ENCODE measurements at places on chromosomes 1 and 21.
A peak's percentile ranks its signal among the peaks of the same experiment; 100 is the strongest.

- DNase-seq = no peak
Measured at GRCh38 chr1:26553942-26554682, 24.6 kb downstream of the RPS6KA1 start.

- DNase-seq = peak; percentile 60
Measured at GRCh38 chr1:168288311-168289052, 7.8 kb downstream of the TBX19 start.

DNA sequence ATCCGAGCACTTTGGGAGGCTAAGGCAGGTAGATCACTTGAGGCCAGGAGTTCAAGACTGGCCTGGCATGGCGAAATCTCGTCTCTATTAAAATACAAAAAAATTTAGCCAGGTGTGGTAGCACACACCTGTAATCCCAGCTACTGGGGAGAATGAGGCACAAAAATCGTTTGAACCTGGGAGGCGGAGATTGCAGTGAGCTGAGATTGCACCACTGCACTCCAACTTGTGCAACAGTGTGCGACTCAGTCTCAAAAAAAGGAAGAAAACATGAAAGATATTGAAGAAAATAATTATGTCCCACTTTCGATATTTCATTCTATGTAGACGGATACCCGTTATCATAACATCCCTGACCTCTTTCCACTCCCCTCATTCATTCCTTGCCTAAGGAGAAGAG lies 19.2 kb downstream of the TUT4 start:
- DNase-seq = no peak

- DNase-seq = no peak
Measured at GRCh38 chr1:12770620-12771019, 2.9 kb upstream of the PRAMEF12 start.

- DNase-seq = peak; percentile 80
Measured at GRCh38 chr1:112533029-112533428, 24.3 kb downstream of the WNT2B start.

DNA sequence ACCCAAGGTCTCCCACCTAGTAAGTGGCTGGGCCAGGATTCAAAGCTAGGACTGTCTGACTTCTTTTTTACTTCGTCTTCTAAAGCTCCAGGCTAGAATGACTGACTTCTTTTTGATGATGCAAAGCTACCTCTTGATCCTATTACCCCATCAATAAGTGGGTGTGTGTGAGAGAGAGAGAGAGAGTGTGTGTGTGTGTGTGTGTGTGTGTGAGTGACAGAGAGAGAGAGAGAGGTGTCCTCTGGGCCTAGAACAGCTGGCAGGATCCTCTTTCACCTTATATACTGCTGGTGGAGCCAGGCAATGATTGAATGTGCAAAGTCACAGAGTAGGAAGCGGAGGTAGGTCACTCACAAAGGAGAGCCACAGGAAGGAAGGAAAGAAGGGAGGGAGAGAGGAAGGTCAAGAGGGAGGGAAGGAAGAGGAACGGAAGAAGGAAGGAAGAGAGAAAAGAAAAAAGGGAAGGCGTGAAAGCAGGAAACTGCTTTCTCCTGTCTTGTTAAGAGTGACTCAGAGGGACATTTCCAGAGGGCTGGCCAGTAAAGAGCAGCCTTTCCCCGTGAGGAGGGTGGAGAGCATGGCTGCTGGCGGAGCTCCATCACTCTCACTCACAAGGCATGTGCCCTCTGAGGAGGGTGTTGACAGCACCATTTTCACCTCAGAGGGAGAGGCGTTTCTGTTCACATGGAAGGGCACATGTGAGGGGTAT lies 68.9 kb downstream of the CDC7 start:
- peak; percentile 99 for DNase-seq

- DNase-seq = no peak
Measured at GRCh38 chr1:48251323-48251722, 28.8 kb downstream of the SLC5A9 start.

DNA sequence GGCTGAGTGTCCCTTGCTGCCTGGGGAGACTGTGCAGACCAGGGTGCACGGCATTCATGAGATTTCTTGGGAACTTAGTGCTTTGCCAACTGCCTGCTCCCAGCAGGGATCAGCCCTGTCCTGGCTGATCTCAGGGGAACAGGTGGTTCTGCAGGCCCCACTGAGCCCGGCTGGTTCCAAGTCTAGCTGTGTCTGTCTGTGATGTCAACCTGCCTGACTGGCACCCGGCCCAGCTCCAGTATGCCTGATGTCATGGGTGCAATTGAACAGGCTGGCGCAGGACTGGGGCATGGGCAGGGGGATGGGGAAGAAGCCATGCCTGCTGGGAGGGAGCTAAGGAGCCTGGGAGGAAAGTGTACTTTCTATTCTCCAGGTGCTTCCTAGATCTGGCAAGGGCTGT lies 227.1 kb downstream of the GRIK3 start:
- no peak for DNase-seq

DNA sequence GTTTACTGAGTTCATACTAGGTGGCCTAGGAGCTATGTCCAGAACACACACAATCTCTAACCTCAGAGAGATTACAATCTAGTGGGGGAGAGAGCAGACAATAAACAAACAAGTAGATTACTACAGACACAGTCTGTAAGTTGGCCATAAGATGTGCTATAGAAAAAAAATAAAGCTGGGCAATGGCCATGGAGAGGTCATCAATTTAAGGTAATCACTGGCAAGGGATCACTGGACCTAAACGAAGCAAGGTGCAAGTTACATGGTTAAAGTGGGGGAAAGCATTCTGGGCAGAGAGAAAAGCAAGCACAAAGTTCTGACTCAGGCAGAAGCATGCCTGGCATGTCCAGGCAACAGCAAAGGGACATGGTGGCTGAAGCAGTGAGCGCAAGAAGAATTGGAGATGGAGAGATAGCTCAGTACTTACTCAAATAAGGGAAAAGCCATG lies 147.0 kb downstream of the RERE start:
- peak; percentile 58 for DNase-seq

DNA sequence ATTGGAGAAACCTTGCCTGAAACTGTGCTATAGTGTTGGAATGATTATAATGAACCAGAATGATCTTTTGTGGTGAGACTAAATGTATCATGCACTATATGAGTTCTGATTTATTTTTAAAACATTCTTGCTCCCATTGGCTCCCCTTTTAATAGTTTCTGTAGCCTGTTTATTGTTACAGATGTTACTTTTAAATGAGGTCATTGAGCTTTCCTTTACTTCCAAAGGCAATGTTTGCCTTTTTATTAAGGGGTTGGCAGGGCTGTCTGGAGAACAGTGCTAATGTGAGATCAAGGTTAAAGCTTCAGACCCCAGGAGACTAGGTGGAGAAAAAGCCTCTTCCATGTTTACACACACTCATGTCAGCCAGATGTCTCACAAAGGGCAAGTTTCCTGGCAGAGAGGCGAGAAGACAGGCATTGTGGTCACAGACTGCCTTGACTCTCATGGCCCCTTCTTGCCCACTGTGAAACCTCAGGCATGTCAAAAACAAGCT lies 120.6 kb upstream of the RAVER2 start:
- peak; percentile 43 for DNase-seq

- DNase-seq = peak; percentile 93
Measured at GRCh38 chr1:206633708-206634121, 1.6 kb upstream of the DYRK3 start.

- no peak for DNase-seq
Measured at GRCh38 chr1:188224263-188224662, 1395.5 kb downstream of the PLA2G4A start.

GRCh38 chr1:34663031-34663430 lies 91.8 kb upstream of the GJB5 start:
- no peak for DNase-seq

DNA sequence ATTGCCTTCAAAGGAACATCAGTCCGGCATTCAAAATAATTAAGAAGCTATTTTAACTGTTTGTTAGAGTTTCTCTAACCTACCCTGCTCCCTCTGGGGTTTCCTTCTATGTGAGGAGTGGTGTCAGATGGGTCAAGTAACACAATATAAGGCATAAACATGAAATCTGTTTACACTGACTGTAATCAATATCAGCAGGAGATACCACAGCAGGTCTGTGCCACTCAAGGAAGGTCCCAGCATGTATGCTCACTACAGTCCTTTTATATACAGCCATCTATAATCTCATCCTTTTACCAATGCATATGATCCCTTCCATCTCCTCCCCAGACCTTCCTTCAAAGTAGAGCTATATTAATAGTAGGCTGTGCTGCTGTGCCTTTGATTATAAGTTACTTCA lies 25.4 kb downstream of the EEIG2 start:
- DNase-seq = no peak

DNA sequence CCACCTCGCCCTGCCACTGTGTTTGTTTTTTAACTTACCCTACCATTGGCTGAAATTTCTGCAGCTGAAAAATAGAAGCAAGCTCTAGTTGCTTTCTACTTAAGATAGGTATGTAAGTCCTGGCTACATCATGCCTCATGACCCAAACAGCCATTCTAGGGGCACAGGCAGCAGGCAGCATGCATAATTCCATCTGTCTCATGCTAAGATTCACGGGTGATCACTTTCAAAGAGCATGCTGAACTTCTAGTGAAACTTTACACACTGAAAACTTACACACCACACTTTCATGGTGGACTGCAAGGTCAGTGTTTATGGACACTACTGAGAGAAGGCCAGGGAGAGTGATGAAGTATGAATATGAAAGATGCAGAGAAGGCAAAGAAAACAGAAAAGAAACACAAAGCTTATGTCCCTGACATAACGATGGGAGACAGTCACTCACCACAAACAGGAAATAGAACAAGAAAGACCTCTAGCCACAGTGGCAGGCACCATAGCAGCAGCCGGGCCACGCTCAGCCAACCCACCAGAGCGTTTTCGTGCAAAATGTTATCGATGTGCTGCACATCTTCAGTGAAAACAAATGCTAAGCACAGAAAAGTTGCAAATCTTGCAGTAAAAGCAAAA lies 102.3 kb upstream of the TIAM1 start:
- DNase-seq = no peak

- no peak for DNase-seq
Measured at GRCh38 chr1:71170925-71171324, 90.1 kb upstream of the ZRANB2 start.

DNA sequence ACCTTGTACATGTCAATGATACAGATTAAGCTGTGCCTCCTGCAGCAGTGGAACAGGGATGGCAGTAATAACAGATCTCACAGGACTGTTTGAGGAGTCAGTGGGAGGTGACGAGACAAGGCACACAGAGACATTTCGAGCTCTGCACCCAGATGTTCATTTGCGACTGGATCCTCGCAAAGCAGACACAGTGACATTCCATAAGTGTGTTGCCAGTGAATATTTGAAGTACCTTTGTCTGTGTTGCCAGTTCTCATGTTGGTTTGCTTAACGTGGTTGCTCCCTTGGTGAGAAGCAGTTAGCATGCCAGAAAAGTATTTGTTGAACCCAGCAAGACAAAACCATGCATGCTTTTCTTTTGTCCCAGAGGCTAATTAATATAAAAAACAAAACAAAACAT lies 67.0 kb downstream of the NID1 start:
- no peak for DNase-seq

GRCh38 chr1:155085504-155086127 lies 7.0 kb downstream of the EFNA3 start:
- DNase-seq = peak; percentile 70

- peak; percentile 11 for DNase-seq
Measured at GRCh38 chr1:58524353-58524945, 22.1 kb downstream of the OMA1 start.

DNA sequence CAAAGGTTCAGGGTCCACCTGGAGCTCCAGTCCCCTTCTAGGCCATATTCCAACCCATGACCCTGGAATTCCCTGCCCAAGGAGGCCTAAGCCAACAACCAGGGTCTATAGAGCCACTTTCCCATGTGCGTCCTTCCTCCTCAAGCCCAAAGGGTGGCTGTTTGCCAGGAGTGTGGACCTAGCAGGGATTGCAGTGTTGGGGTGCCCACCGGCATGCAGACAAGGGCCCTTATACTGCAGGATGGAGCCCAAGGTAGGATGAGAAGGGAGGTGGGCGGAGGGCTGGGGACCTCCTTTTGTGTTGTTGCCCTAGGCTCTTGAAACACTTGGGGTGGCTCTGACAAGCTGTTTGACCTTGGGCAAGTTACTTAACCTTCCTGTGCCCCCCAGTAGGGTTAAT lies 19.7 kb upstream of the ADGRB2 start:
- no peak for DNase-seq

- DNase-seq = peak; percentile 64
Measured at GRCh38 chr1:8094481-8095241, 68.6 kb upstream of the ERRFI1 start.

GRCh38 chr1:202063093-202063492 lies 52.7 kb downstream of the ELF3 start:
- no peak for DNase-seq

DNA sequence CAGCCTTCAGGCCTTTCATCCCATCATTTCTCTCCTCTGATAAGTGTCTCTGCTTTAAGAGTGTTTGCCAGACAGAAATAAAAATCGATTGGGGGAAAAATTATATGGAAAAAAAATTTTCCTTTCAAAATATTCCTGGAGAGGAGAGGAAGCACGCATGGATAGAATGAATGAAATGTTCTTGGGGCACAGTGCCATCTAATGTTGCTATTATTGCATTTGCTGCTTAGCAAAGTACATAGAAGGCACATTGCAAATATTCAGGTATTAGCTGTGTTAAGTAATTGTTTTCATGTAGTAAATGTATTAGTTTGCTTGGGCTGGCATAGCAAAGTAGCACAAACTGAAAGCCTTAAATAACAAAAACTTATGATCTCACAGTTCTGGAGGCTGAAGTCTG lies 18.1 kb downstream of the B3GALT5 start:
- peak; percentile 49 for DNase-seq

- DNase-seq = peak; percentile 50
Measured at GRCh38 chr1:221164029-221164428, 284.8 kb downstream of the HLX start.

DNA sequence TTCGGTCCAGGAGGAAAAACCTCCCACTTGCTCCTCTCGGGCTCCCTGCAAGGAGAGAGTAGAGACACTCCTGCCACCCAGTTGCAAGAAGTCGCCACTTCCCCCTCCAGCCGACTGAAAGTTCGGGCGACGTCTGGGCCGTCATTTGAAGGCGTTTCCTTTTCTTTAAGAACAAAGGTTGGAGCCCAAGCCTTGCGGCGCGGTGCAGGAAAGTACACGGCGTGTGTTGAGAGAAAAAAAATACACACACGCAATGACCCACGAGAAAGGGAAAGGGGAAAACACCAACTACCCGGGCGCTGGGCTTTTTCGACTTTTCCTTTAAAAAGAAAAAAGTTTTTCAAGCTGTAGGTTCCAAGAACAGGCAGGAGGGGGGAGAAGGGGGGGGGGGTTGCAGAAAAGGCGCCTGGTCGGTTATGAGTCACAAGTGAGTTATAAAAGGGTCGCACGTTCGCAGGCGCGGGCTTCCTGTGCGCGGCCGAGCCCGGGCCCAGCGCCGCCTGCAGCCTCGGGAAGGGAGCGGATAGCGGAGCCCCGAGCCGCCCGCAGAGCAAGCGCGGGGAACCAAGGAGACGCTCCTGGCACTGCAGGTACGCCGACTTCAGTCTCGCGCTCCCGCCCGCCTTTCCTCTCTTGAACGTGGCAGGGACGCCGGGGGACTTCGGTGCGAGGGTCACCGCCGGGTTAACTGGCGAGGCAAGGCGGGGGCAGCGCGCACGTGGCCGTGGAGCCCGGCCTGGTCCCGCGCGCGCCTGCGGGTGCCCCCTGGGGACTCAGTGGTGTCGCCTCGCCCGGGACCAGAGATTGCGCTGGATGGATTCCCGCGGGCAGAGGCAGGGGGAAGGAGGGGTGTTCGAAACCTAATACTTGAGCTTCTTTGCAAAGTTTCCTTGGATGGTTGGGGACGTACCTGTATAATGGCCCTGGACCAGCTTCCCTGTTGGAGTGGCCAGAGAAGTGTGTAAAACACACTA lies 45.3 kb downstream of the MRPL39 start:
- peak; percentile 88 for DNase-seq
